Right lobe of liver (tissue), 6 donors: ENCODE measurements at places on chromosomes 2 and 18.

DNA sequence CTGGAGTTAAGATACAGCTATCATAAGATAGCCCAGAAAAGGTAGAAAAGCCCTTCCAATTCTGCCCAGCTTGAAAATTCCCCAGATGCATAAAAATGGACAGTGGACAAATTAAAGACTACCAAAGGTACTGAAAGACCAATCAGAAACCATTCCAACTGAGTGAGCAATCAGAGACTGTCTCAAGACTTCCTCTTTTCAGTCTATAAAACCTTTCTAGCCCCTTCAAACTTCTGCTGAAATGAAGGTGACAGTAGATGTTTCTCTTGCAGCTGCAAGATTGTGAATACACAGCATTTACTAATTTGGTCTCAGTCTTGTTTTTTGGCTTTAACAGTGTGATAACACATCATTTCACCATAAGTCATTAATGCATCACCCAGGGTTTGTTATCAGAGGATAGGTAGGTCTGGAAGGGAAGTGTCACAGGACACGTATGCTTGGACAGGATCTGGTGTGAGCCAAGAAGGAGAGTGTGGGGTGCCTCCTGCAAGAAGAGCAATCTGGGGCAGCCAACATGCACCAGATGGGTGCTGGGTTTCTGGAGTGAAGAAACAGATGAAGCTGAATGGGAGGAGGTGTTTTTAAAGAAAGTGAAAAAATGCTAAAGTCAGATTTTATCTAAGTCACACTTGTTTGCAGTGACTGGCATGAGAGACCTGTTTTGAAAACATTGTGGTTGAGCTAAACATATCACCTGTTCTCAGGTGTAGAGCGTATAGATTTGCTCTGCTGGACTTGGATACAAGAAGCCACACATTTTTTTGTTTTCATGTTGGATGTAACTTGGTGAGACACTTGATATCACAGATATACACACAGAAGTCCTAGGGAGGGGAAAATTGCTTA, 75.3 kb upstream of the DDX18 start:
- DNase-seq: no peak

- DNase-seq: no peak
Observed at GRCh38 chr2:56475191-56475590, 291.4 kb downstream of the CCDC85A start.

- DNase-seq: no peak
Observed at GRCh38 chr18:58496937-58497336, 132.0 kb downstream of the ALPK2 start.

- no peak for DNase-seq
Observed at GRCh38 chr2:105708697-105709096, 36.0 kb upstream of the NCK2 start.

GRCh38 chr2:46297546-46298271, 502 bp downstream of the EPAS1 start:
- peak; percentile 96 for DNase-seq

GRCh38 chr18:59582395-59582794, 114.8 kb downstream of the CCBE1 start:
- DNase-seq: no peak

- no peak for DNase-seq
Observed at GRCh38 chr18:13136056-13136903, 82.3 kb upstream of the LDLRAD4 start.

DNA sequence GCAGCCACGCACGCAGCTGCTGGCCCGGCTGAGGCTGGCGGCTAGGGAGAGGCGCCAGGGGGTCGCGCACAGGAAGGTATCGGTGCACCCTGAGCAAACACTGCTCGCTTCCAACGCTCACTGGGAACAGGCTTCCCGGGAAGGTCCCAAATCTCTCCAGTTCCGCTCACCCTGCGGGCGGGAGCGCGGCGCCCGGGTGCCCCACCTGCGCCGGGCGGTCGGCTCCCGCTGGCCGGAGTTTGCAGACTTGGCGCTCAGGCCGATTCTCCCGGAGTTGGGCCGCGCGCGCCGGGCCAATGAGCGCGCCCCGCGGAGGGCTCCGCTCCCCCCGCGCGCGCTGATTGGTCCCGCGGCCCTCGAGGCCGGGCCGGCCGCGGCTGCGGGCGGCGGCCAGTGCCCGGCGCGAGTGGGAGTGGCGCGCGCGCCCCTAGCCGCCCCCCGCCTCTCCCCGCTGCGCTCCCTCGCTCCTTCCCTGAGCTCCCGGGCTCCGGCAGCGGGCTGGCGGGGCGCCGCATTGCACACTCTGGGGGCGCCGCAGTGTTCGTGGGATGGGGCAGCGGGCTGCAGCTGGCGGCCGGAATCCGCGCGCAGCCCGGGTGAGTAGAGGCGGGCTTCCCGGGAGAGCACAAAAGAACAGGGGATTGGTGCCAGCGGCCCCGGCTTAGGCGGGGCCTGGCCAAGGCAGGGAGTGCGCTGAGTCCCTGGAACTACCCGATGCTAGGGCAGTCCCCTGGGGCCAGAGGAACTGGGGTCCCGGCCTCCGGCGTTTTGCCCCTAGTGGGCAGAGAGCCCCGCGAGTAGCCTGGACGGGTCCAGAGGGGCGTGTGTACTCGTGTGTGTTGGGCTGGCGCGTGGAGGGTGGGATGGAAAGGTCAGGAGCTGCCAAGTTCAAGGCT, at the start of gene LYPD6:
TSS of gene LYPD6 (plus strand) at position 461 of the 896 bp plus-strand sequence. CDS start 107,122 bp downstream, outside the sequence.
- DNase-seq: peak; percentile 85

GRCh38 chr18:48840491-48840877, 110.3 kb downstream of the SMAD7 start:
- DNase-seq: no peak
